Activated CD4-positive, alpha-beta T cell treated with anti-CD3 and anti-CD28 coated beads, Interleukin-2, amount 10 ng/mL, durations not matched to agents 24 days and 14 days (primary cell): ENCODE measurements at places on chromosomes 6 and 20. TPM values are rescaled to one million over a fixed set of nuclear protein-coding genes. Genes with fewer than 3 reads are reported as not detected.

- DNase-seq: no peak
These were observed 43.4 kb downstream of the LYRM4 start for GRCh38 chr6:5217356-5217755.

- DNase-seq: no peak
These were observed 35.3 kb downstream of the ZMYND8 start for GRCh38 chr20:47320990-47321805.

Gene SCRT2
- not detected in 2 replicates for total RNA-seq

DNA sequence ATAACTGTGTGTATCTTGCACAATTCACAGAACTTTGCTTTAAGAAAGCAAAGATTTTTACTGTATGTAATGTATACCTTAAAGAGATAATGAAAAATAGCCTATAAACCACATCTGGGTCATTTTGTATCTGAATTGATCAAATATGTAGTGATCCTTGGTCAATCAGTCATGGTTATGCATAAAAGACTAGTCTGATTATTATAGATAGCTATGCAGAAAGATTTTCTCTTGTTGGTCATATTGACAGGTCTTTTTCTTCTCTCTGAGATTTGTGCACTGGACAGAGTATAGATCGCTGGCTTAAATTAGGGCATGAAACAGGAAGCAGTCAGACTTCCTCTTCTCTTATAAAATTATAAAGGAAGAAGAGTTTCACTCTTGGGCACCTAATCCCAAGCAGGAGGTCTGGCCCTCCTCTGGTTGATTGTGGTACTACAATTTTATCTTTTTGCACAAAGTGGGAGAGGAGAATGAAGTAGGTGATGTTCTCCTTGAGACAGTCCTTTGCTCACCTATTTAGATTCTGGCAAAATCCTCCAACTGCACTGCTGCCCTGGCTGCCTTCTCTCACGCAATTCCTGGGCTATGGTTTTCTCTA is 380.9 kb upstream of the RGS17 start:
- DNase-seq: peak; percentile 67

DNA sequence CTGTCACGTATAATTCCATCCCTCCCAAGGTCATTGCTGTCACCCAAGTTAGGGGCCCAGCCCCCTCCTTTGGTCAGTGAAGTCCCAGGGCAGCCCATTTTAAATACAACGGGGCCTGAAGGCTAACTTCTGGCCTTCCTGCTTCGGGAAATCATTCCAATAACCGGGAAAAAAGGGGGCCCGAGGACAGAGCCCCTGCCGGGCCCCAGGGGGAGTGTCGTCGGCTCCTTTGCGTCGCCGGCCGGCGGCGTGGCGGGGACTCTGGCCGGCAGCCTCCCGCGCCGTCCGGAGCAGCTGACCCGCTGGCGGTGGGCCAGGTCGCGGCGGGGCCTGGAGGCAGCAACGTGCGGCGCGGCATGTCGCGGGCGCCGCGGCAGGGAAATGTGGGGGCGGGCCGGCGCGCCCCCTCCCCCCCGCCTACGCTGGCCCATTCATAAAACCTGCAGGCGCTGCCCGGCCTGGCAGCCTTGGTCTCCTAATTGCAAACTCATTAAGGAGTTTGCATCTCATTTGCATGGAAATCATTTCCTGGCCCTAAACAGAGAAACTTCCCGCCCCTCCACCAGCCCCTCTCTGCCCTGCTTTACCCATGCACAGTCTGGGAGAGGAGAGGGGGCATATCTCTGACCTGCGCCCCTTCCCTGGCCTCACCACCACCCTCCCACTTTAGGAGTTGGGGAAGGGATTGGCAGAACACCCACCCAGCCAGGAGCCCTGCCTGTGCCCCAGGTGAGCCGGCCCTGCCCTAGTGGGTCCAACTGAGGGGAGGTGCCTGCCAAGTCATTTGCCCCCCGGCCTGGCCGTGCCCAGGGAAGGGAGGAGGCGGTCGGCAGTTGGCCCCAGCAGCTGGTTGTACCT is 50.7 kb downstream of the MRPL14 start:
- DNase-seq: no peak

DNA sequence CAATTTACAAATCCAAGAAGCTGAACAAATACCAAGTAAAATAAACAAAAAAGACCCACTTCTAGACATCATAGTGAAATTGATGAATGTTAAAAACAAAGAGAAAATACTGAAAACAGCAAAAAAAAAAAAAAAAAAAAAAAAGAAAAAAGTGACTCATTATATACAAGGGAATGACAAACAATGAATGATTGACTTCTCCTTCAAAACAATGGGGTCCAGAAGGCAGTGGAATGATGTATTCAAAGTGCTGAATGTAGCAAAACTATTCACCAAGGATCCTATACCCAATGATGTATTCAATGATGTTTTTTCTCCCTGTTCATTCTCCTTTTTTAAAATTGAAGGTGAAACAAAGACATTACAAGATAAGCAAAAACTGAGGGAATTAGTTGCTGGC is 650.0 kb downstream of the UTRN start:
- no peak for DNase-seq

Gene FAM50B
- total RNA-seq: 9.8 and 10.0 TPM in 2 replicates

GRCh38 chr6:123520217-123520616 is 116.5 kb downstream of the TRDN start:
- DNase-seq: no peak

GRCh38 chr6:145539831-145540230 is 195.5 kb downstream of the EPM2A start:
- no peak for DNase-seq

Gene GTSF1L
- not detected in 2 replicates for total RNA-seq

Gene PDYN
- not detected in 2 replicates for total RNA-seq

Gene SLC22A1
- 2.2 and 3.1 TPM in 2 replicates for total RNA-seq

DNA sequence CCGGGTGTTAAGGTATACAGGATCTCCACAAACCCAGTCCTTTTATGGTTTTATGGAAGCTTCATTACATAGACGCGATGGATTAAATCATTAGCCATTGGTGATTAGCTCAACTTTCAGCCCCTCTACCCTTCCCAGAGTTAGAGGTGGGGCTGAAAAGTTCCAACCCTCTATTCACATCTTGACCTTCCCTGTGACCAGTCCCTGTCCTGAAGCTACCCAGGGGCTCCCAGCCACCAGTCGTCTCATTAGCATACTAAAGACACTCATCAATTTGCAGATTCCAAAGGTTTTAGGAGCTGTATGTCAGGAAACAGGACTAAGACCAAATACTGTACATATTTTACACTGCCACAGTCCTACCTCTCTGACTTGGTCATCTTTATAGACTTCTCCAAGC is 21.0 kb downstream of the KHDC1L start:
- no peak for DNase-seq

DNA sequence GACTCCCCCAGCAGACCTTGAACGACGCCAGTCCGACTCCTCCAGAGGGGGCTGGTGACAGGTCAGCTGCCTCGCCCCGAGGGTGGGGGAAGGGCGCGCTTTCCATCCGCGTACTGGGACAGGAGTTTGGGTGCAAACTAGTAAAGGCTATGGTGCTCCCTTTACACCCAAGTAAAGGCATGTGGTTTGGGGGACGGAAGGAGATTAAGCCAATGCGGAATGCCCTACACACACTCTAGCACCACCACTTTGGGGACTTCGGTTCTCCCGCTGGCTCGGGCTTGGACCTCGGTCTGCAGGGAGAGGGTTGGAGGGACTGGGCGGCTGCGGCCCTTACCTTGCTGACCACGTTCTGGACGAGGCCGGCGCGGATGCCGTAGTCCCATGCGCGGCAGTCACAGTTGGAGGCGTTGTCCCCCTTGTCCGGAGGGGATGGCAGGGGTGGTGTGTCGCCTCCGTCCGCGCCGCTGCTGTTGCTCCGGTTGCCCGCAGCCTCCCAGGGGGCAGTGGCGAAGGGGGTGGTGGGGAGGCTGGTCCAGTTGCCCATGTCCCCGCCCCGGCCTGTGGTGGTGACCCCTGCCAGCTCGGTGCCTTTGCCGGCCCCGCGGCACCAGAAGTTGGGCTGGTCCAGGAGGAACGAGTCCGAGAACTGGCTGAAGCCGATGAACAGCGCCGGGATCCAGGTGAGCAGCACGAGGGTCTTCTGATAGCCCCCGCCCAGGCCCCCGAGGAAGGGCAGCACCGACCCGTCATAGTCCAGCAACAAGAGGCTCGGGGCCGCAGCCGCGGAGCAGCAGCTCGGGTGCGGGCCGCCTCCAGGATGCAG is 1.1 kb downstream of the SLC22A23 start:
- DNase-seq: peak; percentile 70

DNA sequence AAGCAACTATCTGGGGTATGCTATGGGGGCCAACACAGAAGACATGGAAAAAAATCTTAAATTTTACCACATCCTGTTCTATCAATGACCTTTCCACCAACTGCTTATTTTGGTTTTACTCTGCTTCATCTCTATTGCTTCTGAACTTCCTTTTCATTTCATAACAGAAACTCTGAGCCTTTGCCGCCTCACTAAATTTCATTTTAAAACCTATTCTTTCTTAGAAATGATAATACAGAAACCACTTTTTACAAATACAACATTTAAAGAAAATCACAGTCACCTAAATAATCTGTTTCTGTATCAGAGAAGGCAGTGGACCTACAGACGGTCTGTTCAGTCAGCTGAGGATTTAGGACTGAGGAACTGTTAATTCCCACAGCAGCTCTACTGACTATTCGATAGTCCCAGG is 117.5 kb downstream of the KCNQ5 start:
- no peak for DNase-seq

DNA sequence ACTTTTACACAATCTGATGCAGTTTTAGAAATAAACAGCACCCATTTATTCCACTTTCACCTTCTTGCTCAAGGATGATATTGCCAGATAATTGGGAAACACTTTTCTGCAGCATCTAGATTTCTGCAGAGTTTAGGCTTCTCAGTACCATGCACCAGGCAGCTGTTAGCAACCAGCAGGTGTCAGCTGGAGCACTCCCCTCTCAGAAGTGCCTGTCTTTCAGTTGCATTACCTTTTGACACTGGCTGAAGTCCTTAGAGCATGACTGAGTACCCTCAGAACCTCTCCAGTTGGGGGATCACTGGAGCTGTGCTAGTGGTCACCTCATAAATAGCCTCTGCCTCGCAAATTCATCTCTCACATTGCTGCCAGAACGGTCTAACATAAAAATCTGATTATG is 91.2 kb downstream of the DNAH8 start:
- DNase-seq: no peak

Gene TRIM31
- 0.09 TPM in 1 of 2 replicates, not detected in the other for total RNA-seq

DNA sequence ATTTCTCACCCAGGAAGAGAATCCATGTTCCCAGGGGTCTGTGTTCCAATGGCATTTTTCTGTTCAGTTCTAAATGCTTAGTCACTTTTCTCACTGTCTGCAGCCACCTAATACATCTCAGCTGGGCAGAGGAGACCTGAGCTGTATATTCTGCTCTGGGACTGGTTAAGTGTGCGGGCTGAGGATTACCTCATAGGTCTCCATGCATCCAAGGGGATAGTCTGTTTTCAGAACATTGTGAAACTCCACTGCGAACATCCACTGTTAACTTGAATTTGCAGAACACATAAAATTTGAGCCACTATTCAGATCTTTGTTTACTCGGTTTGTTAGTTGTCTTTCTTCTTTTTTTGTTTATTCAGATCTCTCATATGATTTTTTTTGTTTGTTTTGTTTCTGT is 947.1 kb downstream of the TFAP2A start:
- no peak for DNase-seq

- DNase-seq: peak; percentile 86
These were observed 101.5 kb upstream of the ISM1 start for GRCh38 chr20:13119583-13119982.

GRCh38 chr6:156062091-156062563 is 606.5 kb upstream of the NOX3 start:
- no peak for DNase-seq

GRCh38 chr6:35094183-35094582 is 47.0 kb downstream of the TCP11 start:
- DNase-seq: no peak

DNA sequence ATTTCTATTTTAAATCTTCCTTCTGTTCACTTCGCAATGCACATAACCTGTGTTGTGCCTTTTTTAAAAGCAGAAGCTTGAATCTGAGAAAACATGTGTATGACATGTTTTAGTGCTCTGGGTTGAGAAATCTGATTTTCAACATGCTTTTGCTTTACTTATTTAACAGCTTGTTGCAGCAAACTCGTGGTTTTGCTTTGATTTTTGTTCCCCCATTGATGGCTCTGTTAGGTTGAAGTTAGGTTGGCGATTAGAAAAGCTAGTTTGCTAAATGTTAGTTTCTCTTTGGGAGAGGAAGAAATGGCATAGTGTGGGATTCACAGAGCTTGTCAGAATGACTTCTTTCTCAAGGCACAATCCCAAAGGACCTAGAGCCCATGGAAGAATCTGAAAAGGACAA is 170.8 kb downstream of the TMEM242 start:
- DNase-seq: no peak

DNA sequence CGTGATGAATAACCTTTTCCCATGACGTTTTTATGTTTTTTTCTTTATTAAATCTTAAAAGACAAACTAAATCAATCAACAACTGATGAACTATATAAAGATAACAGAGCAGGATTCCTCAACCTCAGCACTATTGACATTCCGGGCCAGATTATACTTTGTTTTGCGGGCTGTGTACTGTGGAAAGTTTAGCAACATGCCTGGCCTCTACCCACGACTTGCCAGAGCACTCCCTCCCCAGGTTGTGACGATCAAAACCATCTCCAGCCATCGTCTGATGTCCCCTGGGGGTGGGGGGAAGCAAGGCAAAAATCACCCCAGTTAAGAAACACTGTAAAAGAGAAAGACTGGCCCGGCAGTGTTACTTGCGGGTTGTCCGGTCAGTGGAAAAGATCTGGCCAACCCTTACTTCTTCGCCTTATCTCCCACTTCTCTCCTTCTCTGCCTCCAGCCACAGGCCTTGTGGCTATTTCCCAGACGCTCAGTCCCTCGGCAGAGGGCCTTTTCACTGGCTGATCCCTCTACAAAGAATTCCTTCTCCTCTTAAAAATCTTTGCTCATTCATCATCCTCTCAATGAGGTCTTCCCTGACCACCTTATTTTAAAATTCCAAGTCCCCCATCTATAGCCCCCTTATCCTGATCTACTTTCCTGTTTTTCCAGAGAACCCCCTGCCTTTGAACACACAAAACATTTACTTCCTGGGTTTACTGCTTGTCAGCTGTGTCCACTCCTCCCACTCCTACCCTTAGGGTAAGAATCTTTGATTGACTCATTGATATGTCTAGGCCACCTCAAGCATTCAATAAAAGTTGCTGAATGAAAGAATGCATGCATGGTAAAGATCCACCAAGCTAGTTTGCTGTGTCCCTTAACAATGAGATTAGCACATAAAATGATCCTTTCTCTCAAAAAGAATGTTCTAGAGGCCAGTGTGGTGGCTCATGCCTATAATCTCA is 14.7 kb upstream of the RAB22A start:
- peak; percentile 34 for DNase-seq

DNA sequence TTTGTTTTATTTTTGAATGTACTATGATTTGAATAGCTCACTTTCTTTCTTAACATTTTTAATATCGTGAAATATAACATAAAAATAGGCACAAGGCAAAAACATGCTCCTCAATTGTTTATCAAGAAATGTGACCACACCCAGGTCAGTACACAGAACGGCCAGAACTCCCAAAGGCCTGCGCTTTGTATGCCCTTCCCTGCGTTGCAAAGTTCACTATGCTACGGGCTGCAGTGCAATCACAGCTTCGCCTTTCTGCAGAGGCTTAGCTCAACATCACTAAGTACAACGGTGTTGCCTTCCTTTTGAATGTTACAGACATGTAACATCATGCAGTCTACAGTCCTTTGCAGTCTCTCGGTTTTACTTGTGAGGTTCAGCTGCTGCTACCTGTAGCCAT is 333.4 kb downstream of the THBS2 start:
- DNase-seq: no peak
